ENCODE measurements at places on chromosomes 5 and 9.

DNA sequence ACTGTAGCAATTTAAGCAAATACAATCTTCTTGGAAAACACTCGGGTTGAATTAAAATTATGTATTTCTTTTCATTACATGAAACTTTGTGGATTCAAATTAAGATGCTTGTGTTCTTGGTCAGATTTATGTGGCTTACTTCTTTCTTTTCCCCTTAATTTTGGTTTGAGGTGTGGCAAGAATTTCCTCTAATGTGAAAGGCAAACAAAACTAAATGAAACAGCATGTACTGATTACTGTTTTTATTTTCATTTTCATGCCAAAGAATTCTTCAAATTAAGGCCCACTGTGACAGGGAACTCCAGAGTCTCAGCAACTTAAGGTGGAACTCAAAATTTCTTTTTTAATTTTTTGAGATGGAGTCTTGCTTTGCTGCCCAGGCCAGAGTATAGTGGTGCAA lies at the start of gene OMD:
Gene OMD (minus strand): TSS at position 132 of the 400 bp plus-strand sequence. CDS start 6,913 bp downstream, outside the sequence.
- no peak for DNase-seq

DNA sequence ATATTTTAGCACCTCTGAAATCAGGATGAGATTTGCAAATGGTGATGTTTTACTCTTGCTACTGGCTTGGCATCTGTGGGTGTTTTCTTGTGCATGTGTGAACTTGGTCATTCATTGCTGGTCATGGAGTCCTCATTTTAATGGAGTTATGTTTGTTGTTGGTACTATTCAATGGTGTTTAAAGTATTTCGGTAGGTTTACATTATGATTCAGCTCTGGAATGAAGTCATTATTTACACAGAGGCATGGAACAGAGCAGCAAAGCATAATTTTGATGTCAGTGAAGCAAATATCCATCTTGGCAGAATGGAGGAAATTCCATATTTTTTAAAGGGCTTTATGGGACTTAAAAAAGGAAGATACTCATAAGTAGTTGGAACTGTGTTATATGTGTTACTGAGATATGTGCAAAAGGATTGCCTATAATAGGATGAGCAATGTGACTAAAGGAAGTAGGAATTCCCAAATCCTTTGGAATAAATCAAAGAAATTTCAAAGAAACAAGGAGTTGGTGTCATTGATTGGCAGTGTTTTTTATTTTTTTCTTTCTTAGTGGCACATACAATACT lies 147.4 kb downstream of the ACTBL2 start:
- DNase-seq = no peak

- DNase-seq = peak; percentile 18
These were observed 29.9 kb downstream of the FYB1 start for GRCh38 chr5:39189292-39189955.

- DNase-seq = no peak
These were observed 25.6 kb upstream of the GSN start for GRCh38 chr9:121242219-121242958.

GRCh38 chr5:168007286-168007685 lies 284.2 kb upstream of the WWC1 start:
- no peak for DNase-seq

DNA sequence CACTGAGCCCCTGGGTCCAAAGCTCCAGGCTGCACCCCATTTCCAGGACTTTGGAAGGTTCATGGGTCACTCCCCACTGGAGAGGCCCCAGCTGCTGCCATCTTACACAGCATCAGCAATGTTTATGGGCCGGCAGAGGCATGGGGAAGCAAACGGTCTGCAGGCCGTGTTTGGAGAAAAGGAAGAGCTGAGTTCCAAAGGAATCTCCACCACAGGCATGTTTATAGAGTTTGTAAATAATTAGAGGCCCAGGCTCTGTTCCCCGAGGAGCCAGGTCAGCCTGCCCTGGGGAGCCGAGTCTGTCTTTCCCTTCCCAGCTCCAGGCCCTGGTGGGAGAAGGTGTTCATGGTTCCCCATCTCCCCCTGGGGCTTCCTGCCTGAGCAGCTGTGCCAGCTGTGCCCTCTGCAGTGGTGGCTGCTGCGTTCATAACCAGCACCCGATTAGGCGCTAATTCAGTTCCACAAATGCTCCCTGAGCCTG lies 64.8 kb downstream of the COL27A1 start:
- no peak for DNase-seq

DNA sequence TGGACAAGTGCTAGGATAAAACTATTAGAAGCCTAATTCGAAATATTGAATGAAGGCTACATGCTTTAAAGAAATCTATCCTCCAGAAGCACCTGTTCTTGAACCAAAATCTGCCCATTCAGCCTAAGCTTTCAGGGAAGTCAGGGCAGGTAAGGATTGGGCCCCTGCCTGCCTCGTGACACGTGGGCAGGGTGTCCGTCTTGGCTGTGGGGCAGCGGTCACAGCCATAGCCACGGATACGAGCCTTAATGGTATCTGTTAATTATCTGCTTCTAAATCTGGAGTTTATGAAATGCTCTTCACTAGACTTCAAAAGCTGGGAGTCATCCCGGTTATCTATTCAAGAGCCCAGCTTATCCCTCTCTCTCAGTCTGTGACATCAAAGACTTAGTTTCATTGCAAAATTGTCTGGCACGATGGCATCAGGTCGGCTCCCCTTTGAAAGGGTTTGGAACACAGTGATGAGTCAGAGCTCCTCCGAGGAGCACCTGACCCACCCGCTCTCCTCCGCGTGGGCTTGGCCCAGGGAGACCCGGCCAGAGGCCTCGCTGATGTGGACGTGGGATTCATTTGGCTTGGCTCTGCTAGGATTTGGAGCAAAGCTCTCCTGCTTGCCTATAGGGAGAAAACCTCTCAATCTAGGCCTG lies 135.9 kb downstream of the MACROH2A1 start:
- DNase-seq = no peak

DNA sequence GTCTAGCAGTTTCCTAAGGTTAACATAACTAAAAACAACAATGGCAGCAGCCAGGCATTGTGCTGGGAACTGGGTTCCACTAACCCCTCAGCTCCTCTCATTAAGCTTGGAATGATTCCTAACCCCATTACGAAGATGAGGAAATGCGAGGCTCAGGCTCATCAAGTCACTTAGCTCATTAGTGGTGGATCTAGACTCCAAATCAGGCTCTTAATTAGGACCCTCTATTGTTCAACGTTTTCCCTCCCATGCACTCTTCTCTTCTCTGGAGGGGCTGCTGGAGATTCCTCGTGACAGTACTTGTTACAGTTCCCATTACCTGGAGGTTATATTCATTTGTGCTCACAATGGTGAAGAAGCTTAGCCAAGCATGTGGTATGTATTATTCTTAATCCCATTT lies 6.5 kb downstream of the TAS2R1 start:
- DNase-seq = no peak

DNA sequence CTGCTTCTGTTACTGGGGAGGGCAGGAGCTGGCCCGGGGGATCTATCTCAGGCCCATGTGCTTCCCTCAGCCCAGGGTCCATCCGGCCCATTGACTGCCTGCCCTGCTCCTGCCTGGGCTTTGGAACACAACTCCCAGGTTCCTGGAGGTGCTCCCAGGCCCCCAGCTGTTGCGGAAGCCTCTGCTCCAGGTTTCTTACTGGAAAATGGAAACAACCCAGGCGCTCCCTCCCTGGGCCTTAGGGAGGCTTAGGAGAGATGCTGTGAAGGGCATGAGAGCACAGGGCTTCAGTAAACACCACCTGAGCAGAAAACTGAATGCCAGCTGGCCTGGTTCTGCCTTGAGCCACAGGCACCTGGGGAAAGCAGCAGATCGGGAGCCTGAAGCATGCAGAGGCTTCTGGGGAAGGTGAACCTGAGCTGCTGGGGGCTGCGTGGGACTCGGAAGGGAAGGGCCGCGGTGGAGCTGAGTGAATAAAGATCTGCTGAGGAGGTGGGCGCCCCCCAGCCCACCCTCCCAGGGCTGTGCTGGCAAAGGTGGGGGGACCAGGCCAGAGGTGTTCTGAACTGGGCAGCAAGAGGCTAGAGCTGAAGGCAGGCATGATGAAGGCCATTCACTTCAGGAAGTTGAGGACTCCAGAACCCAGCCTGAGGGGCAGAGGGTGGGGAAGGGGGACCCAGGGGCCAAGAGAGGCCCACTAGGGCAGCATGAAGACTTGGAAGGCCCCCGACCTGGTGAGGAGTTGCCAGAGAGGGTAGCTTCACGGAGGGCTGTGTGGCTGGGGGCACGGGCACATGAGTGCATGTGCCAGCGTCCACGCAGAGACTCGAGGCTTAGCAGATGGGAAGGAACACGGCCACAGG lies 64.8 kb downstream of the SHB start:
- DNase-seq = no peak

- DNase-seq = no peak
These were observed 403.5 kb downstream of the SPOCK1 start for GRCh38 chr5:137095597-137095996.

Data from AML-193 (cell line).